NCI-H774 (cell line): ENCODE measurements at places on chromosomes 11 and 22.

- DNase-seq, result no peak
These were observed 260.7 kb downstream of the MN1 start for GRCh38 chr22:27540656-27541396.

DNA sequence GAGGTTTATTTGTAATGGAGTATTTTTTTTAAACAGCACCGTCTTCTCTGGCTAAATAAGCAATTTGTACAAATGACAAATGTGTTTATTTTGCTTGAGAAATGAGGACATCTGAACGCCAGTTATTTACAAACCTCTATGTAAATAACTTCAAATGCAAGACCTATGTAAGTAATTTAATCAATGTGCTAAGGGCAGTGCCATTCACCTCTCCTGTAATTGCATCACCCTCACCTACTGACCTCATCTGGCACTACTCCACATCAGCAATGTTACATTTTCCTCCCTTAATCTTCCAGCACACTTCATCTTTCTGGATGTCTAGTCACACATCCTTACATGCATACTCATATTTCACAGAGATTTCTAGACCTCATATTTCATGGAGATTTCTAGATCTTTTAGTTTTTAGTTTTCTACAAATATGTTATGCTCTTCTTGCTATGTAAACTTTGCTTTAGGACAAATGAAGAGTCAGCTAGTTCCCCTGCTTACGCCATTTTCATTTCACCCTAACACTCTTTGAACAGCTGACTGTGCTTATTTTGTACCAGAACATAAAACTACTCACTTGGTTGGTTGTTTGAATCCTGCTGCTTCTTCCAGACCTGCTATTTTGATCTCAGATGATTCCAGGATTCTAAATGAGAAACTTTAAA is 238.6 kb downstream of the GRM5 start:
- peak; percentile 10 for DNase-seq

DNA sequence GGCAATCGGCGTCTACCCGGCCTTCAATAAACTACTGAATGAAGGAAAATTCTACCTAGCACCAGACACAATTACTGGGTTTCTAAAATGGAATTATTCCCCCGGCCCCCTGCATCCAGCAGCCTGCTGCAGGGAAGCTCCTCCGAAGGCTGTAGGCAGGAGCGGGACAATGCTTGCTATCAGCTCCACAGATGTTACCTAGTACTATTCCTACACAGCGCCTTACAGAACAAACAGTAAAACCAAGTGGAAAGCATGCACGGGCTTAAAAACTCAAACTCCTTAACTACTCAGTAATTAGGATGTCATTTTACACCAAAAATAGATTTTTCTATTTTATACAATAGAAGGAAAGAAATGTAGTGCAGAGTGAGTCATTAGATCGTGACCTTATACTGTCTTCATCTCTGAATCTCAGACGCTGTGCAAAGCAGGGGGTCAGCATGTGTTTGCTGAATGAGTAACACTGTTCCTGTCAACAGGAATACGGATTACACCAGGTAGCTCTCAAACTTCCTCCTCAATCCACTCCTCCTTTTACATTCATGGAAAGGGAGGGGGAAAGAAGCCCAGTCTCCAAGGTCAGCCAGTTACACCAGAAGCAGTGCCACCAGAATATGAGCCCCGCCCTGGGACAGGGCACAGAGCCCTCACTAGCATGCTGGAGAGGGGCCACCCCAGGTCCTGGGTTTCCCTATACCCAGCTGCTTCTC is 74.9 kb downstream of the PACSIN2 start:
- no peak for DNase-seq

- DNase-seq, result no peak
These were observed 123.9 kb upstream of the OPCML start for GRCh38 chr11:133656082-133656635.

GRCh38 chr22:41043722-41044121 is 48.7 kb upstream of the EP300 start:
- DNase-seq, result no peak
